ENCODE measurements at places on chromosomes 4 and X.

GRCh38 chr4:106602711-106603110 is 234.1 kb upstream of the GIMD1 start:
- DNase-seq, result no peak

DNA sequence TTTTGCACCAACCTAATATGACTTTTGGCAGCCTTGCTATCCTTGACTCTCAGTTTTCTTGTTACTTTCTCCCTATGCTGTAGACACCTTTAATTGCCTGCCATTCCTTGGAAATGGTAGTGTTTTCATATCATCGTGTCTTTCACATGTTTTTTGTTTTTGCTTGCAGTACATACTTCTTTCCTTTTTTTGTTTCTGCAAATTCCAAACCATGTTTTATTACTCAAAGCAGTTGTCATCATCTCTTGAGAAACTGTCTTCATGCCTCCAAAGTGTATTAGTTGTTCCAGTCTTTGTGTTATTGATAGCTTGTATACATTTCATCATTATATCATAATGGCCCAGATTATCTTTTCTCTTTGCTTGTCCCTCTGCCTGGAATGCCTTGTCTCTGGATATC is 57.1 kb downstream of the PDLIM5 start:
- DNase-seq, result no peak

GRCh38 chr4:159017323-159018026 is 85.4 kb upstream of the RAPGEF2 start:
- no peak for DNase-seq

DNA sequence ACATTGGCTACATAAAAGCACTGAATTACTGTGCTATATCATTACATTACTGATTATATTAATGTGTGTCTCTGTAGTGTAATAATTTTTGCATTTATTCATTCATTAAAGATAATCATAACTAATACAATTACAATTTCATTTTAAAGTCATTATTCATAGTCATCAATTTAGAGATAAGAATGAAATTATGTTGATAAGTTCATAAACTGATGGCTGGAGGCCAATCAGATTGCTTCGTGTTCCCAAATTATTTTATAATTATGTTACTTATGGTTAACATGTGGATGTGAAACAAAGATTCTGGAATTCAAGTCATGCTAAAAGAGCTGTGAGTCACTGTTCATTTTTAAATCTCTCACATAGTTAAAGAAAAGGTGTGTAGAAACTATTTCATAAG is 223.4 kb upstream of the HAND2 start:
- no peak for DNase-seq

GRCh38 chr4:156560701-156561100 is 410.9 kb downstream of the PDGFC start:
- no peak for DNase-seq

GRCh38 chr4:56106180-56107147 is 157.7 kb downstream of the CEP135 start:
- DNase-seq, result no peak

DNA sequence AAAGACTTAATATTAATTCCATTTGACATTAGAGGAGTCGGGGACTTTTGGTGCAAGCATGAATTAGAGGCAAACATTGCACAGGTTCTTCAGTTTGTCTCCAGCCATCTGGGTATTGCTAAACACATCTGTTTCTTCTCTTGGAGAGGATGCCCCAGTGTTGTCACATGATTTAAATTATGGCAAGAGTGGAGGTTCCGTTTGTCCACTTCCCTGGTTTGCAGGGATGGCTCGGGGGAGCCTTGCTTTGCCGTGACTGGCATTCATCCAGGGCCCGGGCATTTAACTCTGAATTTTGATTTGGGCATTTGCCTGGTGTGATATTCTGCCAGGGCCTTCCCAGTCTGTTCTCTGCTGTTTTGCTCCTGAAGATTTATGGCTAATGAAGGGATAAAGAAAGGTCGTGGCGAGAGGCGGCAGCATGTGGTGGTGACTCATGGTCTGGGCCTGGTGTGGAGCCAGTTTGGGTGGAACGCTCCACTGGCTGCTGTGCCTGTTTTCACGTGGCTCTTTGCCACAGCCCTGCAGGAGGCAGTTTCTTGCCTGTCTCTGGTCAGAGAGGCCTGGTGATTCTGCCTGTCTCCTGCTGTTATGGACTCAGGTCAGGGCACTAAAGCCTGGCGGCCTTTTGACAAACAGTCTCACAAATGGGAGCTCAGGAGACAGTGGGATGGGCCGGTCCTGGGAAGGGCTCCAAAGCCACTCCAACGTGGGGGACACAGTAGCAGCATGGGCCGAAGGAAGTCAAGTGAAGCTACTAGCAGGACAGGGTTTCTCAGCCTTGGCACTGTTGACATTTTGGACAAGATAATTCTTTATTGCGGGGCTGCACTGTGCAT is 99.4 kb upstream of the PGRMC2 start:
- DNase-seq, result peak; percentile 62

GRCh38 chr4:15920723-15921591 is 17.6 kb downstream of the FGFBP1 start:
- no peak for DNase-seq

- DNase-seq, result no peak
Measured at GRCh38 chr4:43778187-43778915, 670.3 kb downstream of the KCTD8 start.

DNA sequence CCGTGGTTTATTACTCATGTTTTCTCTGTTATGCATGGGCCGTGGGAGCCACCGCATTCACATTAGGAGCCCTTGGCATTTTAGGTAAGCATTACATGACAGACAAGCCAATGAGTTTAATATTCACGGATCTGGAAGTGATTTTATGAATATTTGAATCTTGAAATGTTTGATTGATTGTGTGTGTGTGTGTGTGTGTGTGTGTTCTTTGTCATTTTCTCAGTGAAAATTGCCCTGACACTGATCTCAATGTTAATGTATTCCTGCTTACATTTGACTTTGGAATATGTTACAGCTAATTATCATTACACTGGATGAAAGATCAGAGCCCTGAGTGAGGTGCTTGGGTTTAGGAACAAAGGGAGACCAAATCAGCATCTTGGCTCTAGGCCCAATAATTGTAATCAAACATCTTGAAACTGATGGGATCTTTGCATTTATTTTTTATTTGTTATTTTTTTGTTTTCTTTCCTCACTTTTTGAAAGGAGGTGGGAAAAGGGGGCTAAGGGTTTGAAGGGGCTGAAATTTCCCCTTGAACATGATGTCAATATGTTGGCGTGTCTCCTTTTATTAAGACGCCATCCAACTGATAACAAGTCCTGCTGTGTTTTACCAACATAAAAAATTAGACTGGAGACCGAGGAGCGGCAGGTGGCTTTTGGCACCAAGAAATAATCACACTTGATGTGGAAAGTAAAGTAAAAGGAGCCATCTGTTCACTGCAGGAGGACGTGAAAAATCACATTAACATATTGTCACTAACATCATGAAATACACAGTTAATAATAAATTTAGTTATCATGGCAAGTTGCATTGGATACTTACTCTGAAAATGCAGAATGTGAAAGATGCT is 5.2 kb upstream of the GK2 start:
- no peak for DNase-seq

GRCh38 chr4:108247387-108248049 is 78.8 kb upstream of the LEF1 start:
- no peak for DNase-seq

GRCh38 chr4:146155152-146155724 is 20.3 kb upstream of the LSM6 start:
- DNase-seq, result no peak

DNA sequence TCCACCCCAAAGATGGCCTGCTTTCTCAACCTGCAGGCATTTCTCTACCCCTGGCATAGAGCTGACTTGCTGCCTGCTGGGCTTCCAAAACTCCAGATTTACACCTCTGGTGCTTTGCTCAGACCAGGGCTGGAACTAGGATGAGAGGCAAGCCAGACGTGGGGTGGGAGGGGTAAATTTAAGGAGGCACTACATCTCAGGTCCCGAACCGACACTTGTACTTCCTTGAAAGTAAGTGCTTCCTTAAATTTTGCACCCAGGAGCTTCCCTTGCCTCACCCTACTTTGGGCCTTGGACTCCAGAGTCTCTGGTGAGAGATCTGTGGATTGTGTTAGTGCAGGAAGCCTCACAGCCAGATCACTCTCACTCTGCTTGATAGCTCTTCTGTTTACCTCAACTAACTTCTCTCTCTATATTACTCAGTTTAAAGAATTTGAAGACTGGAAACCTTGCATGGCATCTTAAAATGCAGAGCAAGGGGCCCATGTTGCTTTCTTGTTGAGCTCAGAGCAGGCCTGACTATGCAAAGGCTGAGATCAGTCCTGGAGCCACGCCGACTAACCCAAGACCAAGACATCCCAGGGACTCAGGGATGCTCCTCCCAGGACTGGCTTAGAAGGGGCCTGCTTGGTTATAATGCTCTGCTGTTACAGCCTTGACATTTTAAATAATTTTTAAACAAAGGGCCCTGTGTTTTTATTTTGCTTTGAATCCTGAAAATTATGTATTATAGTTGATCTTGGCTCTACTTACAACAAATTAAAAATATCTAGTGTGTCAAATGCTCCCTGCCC is 145.0 kb upstream of the LEF1 start:
- no peak for DNase-seq

DNA sequence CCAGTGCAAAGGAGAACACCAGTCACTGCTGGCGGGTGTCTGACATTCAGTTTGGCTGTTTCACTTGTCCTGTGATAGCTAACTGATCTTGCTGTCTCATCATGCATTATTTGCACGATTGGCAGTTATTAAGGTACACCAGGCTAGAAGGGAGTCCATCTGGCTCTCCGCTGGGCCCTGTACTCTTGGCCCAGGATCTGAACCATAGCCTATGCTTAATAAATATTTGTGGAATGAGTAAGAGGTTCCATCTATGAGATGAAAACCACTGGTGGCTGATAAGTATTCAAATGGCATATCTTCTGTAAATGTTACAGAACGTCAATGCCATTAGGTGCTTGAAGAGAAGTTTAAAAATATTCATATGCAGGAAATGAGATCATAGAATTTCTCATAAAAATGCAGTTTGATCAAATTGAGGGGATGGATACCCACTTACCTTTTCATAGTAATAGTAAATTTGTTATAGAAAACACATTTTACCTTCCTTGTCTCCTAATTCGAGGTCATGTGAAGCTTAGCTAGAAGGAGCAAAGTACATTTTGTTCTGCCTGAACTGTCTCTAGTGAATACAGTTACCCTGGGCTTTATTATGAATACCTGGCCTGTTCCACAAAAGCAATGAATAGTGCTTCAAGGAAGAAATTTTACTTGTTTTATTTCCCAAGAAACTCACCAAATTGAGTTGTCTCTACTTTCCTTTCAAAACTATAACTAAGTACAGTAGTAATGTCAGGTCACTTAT is 213.5 kb downstream of the CBR4 start:
- no peak for DNase-seq

DNA sequence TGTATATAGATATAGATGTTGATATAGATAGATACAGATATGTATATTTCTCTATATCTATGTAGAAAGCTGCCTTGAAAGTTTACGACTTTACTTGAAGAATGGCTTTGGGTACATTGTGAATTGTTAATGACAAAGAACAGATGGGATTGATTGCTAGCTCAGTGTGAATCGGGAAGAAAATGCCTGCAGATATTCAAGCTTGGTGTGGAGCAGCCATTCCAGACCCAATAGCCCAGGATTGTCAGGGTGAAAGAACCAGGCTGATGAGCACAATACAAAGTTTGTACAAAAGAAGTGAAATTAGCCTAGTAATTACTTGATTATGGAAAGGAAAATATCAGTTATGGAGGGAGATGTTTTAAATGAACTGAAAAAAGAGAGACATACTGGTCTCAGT is 946.2 kb downstream of the STPG2 start:
- no peak for DNase-seq

DNA sequence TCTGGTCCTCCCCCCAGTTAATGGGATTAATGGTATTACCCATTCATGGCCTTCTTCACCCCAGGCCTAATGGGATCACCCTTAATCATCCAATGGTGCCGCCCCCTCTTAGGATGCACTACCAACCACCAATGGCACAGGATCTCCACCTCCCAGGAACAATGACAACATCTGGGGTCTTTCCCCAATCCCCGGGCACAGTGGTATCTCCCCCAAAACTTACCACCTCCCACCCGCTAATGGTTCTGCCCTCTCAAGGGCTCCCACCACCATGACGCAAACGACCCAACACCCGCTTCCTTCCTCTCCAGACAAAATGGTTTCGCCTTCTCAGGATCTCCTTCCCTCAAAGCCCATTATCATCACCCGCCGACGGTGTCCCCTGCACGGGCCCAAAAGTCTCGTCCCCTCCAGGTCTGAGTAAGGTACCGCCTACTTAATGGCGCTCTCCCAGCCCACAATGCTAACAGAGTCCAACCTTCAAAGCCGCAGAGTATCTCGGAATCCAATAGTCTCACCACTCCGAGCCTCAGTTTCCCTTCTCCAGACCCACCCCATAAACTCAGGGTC is 458 bp downstream of the GRIPAP1 start:
- DNase-seq, result peak; percentile 6

- DNase-seq, result no peak
Measured at GRCh38 chr4:138609943-138610350, 367.8 kb upstream of the SLC7A11 start.

DNA sequence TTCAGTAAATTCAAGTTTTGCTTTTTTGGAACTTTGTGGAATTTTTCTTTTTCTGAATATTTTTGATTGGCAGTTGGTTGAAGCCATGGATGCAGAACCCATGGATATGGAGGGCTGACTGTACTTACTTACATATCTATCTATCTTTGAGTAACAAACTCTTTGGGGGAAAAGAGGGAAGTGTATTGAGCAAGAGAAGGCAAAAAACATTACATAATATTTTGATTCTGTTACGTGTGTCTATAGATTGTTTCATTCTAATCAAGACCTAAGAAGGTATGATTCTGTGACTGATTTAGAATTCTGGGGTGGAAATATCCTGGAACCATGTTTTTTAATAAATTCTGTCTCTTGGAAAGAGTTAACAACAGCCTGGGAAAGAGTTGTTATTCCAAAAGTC is 31.5 kb downstream of the GRSF1 start:
- DNase-seq, result no peak

DNA sequence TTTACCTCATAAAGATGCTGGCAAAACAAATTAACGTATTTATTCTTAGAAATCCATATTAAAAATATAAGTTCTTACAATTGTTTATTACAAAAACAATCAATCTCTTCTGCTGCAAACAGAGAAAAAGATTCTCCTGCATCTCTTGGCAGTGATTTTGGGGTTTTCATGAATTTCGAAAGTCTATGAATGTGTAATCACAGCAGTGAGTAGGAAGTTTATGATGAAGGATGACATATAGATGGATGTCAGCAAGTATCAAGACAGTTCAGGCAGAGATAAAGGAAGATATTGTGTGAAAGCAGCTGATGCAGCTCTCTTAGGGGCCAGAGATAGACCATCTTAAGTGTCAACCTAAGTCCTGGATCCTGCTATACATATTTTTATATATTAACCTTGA is 196.9 kb upstream of the BANK1 start:
- no peak for DNase-seq

GRCh38 chr4:185036019-185036418 is 17.7 kb downstream of the HELT start:
- DNase-seq, result no peak

Measured in amygdala (tissue), 56 donors.